ENCODE measurements at places on chromosomes 12 and 14. TPM values are rescaled to one million over a fixed set of nuclear protein-coding genes. Genes with fewer than 3 reads are reported as not detected.

Gene OTOGL
- total RNA-seq = not detected

Gene RGS6
- not detected for total RNA-seq

Gene CCDC85C
- total RNA-seq = 51.9 TPM

Gene KRT79
- total RNA-seq = not detected

Gene SAMD15
- 0.88 TPM for total RNA-seq

Gene TMEM121
- total RNA-seq = 1.3 TPM

Gene SERPINA1
- 0.20 TPM for total RNA-seq

Gene SLC39A9
- total RNA-seq = 48.8 TPM

Gene TSHR
- total RNA-seq = not detected

Gene CARMIL3
- 0.07 TPM for total RNA-seq

Gene HOXC10
- total RNA-seq = 19.6 TPM

Gene CDKN3
- 61.1 TPM for total RNA-seq

Gene GSC
- total RNA-seq = not detected

Gene MMP17
- 20.1 TPM for total RNA-seq

Gene PTPRQ
- not detected for total RNA-seq
